Thyroid gland (tissue), 4 donors: ENCODE measurements at places on chromosomes 2 and 18.

DNA sequence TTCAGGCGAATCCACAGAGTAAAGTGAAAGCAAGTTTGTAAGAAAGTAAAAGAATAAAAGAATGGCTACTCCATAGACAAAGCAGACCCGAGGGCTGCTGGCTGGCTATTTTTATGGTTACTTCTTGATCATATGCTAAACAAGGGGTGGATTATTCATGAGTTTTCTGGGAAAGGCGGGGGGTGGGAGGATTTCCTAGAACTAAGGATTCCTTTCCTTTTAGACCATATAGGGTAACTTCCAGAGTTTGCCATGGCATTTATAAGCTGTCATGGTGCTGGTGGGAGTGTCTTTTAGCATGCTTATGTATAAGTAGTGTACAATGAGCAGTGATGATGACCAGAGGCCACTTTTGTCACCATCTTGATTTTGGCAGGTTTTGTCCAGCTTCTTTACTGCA is 59.8 kb downstream of the SLC4A3 start:
- no peak for DNase-seq

- no peak for DNase-seq
Measured at GRCh38 chr2:99380376-99381010, 43.3 kb downstream of the EIF5B start.

DNA sequence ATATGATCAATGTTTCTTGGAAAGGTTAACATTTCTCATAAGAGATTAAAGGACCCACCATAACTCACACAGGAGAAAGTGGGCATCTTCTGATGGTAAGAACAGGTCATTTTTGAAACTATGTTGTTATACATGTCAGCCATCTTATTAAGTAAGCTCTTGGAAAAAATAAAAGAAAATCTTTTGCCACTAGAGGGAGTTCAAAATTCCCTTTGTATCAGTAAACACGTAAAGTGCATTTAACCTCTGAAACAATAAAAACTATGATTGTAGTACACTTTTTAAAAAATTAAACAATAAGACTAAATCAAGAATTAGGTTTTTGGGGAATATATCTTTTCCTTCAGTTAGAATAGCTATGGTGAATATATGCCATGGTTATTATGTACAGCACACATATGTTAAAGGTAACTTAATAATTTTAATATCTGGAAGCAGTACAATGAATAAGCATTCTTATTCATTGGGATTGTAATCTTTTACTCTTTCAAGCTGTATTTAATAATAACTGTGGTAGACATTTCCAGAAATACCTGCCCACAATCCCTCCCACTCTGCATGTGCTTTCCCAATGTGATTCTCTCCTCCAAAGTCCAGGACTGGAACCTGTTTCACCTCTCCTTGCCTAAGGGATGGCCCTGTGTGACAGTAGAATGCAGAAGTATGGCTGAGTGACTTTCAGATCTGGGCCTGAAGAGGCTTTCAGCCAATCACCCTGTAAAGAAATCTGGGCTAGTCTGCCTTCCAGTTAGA is 64.2 kb downstream of the RBMS1 start:
- no peak for DNase-seq

GRCh38 chr2:238083919-238084318 is 16.2 kb upstream of the ESPNL start:
- DNase-seq = no peak

DNA sequence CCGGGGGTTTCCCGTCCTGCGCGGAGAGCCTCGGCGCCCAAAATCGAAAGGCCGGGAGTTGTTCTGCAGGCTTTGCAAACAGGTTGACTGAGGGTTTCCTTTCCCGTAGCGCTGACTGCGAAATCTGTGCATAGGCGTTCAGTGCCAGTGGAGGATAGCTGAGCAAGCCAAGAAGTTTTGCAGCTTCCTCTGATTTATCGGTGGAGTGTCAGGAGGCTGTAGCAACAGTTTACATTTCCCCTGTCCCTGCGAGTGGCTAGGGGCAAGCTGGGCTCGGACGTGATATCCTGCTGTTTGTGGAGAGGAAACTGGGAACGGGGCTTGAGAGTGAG is 694 bp downstream of the THSD7B start:
- no peak for DNase-seq

DNA sequence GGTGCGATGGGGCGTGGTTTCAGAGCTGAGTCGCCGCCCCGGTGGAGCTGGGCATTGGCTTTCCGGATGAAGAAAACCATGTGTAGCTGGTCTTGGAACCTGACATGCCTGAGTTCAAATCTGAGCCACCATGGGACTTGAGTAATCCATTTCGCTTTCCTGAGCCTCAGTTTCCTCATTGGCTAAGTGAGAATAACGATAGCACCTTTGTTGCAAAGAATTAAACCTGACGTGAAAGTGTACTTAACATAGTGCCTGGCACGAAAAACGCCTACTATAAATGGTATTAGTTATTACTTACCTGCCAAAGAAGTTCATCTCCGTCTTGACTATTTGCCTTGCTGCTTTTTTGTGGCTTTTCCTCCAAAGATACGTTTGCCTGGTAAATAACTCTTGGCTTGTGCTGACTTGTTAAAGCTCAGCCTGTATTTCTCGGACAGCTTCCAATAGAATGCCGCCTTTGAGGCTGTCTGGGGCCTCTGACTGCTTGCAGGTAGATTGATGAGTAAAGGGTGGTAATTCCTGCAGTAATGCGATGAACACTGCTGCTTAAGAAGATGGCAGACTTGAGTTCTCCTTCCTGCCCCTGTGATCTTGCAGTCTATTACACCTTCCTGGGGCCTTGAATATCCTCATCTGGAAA is 1.3 kb downstream of the CDCA7 start:
- DNase-seq = no peak

- DNase-seq = no peak
Measured at GRCh38 chr2:144190908-144191605, 328.9 kb downstream of the ZEB2 start.

- no peak for DNase-seq
Measured at GRCh38 chr2:186721956-186722355, 28.1 kb downstream of the FAM171B start.

- no peak for DNase-seq
Measured at GRCh38 chr2:192004188-192004963, 157.5 kb upstream of the CAVIN2 start.

DNA sequence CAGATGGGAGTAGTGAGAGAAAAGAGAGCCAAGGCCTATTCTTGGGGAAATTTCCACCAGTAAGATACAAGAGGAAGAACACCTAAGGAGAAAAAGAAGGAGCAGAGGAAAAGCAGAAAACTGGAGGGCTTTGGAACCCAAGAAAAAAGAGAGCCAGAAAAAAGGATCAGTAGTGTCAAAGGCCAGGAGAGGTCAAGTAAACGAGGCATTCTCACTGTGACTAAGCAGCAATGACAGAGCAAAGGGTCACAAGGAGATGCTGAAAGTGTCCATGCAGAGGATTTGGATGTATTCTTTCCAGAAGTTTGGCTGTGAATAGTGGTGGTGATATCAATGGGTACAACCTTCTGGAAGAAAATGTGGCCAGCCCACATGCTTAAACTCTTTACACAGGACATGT is 109.5 kb downstream of the DYNAP start:
- DNase-seq = no peak

DNA sequence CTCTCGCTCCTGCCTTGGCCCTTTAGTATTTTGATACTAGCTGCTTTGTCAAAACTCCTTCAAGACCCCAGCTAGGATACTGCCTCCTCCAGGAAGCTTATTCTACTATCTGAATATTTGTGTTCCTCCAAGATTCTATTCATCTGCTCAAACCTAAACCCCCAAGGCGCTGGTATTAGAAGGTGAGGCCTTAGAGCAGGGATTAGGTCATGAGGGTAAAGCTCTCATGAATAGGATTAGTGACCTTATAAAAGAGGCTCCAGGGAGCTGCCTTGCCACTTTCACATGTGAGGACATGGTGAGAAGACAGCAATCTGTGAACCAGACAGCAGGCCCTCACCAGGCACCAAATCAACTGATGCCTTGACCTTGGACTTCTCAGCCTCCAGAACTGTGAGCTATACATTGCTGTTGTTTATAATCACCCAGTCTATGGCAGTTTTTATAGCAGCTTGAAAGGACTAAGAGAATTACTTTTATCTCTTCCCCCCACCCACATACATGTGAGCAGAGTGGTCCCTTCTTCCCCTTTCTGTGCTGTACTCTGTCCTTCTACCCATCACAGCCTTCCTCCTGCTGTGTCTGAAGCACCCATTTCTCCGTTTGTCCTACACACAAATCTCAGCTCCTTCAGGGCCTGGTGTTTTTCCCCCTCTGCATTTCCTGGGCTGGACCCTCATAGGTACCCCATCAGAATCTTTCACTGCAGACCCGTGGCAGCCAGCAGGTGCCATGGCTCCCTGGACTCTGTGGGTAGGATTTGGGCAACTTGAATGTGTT is 54.5 kb downstream of the HS1BP3 start:
- no peak for DNase-seq

DNA sequence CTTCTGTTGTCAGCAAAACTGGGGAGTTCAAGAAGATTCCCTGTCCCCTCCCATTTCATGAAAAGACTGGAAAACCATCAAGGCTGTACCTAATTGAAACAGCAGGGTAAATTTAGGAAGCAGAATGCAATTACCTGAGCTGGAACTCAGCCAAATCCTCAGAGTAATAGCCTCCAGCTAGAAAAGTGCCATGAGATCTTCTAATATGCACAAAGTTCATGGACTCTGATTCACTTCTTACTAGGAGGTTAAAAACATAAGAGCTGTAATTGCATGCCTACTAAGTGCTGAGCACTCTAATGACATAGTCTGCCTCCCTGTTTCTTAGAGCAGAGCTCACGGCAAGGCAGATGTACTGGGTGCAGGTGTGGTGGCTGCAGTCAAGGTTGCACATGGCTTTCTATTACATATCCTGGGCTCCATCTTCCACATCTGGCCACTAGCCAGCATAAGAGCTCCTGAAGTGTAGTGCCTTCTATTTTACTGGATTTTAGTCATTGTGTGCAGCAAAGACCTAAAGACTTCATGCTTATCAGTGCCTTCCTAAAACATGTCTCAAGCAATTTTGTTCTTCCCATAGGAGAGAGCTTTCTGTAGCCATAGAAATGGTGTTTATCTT is 341.7 kb downstream of the PTPRM start:
- no peak for DNase-seq

GRCh38 chr2:142426064-142426463 is 295.2 kb upstream of the LRP1B start:
- DNase-seq = no peak

- DNase-seq = no peak
Measured at GRCh38 chr18:49853436-49853835, 40.1 kb upstream of the ACAA2 start.

- DNase-seq = no peak
Measured at GRCh38 chr2:25229279-25230197, 61.2 kb upstream of the POMC start.

DNA sequence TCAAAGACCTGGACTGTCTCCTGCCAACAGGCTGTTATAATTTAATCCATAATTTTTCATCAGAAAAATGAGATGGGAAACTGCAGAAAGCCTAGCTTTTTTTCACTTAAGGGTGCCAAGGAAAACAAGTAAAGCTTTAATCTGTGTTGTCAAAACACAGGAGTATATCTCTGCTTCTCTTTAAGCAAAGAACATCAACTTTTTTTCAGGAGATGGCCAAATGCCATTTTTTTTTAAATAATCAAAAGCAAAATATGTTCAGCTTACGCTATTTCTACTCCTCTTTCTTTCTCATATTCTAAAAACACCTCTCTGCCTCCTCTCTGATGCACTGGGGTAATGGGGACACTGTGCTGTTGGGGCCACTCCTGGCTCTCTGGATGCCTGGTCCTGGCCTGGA is 73.1 kb upstream of the NXPH2 start:
- DNase-seq = no peak

DNA sequence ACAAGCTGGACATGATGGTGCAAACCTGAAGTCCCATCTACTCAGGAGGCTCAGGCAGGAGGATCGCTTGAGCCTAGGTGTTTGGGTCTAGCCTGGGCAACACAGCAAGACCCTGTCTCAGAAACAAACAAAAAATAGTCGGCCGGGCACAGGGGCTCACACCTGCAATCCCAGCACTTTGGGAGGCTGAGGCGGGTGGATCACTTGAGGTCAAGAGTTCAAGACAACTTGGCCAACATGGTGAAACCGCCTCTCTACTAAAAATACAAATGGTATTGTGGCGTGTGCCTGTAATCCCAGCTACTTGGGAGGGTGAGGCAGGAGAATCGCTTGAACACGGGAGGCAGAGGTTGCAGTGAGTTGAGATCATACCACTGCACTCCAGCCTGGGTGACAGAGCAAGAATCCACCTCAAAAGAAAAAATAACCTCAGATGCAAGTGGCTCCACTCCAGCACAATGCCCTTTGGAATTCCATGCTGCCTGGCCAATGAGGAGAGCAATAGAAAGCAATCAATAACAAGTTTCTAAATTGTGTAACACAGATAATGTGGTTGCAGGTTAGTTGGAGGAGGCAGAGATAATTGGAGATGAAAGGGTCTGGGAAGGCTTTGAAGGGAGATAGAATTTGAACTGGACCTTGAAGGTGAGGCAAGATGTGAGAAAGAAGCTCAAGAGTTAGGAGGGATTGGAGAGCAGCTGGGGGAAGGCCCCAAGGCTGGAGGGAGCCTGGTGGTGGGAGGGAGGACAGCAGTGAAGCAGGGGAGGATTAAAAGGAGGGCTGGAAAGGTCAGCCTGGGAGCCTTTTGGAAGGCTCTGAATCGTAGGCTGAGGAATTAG is 6.0 kb downstream of the TTC31 start:
- no peak for DNase-seq

DNA sequence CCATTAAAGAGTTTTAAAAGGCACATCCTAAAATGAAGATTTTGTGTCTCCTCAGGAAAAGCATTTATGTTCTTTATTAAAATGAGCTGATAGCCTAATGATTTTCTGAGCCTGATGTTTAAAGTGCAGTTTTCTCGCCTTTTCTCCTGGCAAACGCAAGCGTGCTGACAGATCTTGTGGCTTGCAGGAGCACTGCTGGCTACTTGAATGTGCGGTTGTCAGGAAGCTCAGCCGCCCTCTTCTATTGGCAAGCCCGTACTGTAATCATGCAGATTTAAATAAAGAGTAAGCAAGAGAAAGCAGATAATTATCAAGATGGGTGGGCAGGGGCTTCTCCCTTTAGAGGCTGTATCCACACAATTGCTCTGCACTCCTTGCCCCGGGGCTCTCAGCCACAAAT is 139.5 kb upstream of the SPHKAP start:
- no peak for DNase-seq

DNA sequence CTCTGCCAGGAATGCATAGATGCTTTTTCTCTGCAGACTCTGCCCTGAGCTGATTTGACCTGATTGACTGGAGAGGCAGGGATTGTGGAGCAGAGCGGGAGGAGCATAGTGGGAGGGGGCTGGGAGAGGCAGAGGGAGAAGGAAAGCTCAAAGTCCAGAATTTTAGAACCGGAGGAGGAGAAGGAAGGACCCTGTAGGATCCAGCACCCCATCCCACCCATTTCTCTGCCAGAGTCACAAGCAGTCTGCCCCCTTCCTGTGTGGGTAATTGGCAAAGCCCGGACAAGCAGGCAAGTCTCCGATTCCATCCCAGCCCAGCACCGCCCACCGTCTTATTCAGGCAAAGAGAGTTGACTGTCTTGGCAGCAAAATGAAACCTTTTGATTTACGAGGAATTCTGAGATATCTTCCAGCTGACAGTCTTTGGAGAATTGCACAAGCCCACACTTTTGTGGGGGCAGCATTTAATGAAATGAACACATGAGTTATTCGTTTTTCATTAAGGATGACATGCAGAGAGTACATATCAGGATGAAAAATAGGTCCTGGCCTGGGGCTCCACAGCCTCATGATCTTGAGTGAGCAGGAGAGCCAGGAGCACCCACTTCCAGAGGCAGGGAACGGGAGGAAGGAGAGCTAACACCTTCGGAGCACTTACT is 103.1 kb downstream of the MCFD2 start:
- peak; percentile 29 for DNase-seq
